ENCODE measurements at places on chromosomes 7 and 10.

GRCh38 chr10:78071140-78071856 is 37.6 kb downstream of the RPS24 start:
- no peak for DNase-seq

DNA sequence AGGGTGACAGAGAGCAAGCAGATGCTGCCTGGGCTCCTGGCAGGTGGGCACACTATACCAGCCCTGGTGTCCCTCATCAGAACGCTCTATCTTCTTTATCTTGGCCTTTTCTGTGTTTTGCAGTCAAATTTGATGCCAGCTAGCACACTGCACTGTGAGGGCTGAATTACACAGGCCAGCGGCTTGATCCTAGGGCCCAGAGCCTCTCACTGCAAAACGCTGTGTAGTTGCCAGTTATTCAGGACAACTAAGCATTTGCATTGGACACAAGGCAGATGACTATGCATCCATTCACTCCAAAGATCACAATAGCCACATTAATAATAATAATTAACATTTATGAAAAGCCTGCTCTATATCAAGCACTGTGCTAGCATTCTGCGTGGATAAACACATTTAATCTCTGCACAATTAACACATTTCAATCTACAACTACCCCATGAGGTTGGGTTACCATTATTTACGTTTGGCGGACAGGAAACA is 100.3 kb downstream of the PAXIP1 start:
- no peak for DNase-seq

DNA sequence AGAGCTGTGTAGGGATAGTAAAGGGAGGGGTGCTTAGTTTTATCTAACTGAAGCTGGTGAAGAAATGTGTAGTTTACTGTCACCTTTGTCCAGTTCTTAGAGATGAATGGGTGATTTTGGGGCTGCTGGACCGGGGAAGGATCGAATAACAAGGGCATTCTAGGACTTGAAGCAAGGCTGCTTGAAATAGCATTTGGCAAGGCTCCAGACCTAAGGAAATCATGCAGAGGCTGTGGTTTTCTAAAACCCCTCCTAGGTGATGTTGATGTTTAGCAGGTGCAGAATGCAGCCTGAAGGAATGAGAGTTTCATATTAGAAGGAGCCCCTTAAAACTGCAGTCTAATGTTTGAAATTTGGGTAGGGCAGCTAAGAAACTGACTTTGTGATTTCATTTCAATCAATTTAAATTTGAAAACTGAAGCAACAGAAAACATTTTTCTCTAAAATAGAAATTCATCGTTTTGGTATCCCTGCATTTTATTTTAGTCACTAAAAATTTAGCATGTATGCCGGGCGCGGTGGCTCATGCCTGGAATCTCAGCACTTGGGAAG is 68.5 kb downstream of the TET1 start:
- DNase-seq, result no peak

GRCh38 chr7:16933296-16934279 is 51.8 kb upstream of the AGR3 start:
- DNase-seq, result no peak

GRCh38 chr10:33056828-33057596 is 99.0 kb upstream of the ITGB1 start:
- DNase-seq, result no peak

DNA sequence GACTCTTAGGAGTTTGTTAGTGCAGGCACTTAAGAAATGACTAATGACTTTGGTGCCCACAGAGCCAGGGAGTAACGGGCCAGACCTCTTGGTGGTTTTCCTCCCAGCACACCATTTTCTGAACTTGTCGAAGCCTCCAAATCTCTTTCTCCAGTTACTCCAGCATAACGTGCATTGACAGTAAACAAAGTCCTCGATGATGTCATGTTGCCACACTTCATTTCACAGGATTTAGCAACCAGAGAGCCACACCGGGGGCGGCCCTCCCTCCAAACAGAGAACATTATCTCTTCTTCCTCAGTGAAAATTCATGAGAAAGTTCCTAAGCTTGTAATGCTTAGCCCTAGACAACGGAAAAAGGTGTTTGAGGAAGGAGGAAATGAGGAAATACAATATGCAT is 4.0 kb upstream of the SVOPL start:
- DNase-seq, result no peak

GRCh38 chr7:14229047-14229446 is 239.6 kb upstream of the ETV1 start:
- DNase-seq, result no peak

DNA sequence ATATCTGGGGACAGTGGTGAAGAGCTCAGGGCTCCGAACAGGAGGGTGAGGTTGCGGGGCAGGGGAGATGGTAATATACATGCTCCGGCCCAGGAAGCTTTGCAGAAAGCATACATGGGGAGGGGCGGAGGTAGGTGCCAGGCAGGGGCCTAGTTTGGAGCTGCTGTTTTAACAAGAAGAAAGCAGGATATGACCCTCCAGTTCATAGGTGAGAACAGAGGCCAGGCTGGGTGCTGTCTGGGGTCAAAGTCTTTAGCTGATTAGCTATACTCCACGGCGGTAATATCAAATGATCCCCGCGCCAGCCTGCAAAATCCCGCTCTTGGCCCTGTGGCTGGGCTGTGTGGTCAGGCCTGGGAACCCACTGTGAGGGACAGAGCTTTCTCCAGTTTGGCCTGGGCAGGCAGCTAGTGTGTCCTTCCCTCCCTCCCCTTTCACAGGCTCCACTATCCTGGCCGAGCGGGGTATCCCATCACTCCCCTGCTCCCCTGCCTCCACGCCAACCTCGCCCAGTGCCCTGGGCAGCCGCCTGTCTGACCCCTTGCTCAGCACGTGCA is 95.6 kb downstream of the NEURL1 start:
- no peak for DNase-seq

DNA sequence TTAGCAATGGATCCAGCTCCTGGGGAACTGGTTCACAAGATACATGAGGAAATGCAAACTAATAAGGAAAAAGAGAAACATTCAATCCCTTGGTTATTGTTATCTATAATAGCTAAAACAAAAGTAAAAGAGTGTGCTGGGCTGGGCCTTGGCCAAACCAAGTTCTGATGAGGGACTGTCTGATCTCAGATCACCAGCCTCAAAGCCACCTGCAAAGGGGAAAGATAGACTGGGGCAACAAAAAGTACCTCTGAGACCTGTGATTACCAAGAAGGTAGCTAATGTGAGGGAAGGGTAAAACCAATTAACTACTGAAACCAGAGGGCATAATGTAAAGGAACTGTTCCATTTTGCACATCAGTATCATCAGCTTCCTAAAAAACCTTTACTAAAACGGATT is 51.2 kb downstream of the HTR7 start:
- DNase-seq, result no peak

DNA sequence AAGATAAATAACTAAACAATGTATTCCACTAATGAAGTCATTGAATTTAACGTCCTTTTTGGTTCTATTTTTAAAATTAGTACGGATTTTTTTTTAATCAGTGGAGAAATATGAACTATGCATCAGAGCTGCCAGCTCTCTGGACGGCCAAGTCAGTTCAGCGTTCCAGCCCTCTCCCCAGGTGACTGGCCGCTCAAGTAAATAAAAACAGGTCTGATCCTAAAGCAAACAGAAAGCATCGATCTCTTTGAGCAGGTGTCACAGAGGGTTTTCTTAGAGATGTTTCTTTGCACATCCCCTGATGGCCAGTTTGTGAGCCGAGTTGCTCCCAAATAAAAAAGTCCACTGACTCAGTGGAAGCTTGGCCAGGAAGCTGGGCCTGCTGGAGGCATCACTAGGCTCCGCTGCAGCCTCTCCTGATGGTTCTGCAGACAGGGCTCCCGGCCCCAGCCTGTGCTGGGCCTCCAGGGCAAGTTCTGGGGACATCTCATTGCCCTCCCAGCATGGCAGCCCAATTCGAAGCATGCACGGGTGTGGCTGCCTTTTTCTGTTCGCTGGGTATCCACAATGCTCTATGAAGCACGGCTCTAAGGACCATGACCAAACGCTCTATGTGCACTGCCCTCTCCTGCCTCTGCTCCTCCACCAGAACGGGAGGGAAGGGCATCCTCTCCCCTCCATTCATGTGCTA is 74.7 kb upstream of the PPP2R2D start:
- DNase-seq, result no peak

- DNase-seq, result no peak
These were observed 4.8 kb downstream of the EGR2 start for GRCh38 chr10:62811159-62811875.

DNA sequence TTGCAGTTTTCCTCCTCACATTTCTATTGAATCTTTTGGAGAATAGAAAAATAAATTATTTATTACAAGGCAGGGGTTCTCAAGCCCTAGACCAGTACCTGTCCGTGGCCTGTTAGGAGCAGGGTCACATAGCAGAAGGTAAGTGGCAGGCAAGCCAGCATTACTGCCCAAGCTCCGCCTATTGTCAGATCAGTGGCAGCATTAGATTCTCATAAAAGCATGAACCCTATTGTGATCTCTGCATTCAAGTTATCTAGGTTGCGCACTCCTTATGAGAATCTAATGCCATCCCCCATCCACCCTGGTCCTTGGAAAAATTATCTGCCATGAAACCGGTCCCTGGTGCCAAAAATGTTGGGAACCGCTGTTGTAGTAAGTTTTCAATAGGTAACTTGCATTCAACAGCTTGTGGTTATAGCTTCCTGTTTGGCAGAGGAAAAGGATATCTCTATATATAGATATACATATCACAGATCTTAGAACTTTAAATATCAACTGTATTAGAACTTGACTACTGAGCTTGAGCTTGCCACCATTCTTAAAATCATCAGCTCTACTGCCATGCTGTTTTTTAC is 165.1 kb downstream of the AHR start:
- no peak for DNase-seq

DNA sequence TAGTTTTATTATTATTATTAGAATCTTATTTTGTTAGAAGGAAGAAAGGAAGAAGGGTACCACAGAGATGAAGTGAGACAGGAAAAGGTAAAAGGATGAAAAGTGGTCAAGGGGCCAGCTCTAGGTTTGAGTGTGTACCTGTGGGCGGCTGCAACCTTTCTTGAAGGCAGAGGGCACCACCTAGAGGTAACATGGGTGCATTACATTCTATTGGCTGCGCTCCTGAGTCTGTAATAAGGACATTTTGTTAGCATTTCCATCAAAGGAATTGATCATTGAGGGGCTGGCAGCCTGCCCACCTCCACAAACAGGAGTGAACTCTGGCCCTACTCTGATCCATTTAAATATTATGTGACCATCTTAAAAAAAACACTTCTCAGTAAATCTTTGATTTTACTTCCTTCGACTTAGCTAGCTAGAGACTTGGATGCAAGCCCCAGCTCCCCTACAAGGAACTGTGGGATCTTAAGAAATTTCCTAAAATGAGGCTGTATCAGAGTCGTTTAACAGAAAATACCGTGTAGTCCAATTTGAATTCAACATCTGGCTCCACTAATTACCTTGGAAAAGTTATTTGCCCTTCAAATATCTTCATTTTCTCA is 610.4 kb downstream of the IPMK start:
- peak; percentile 1 for DNase-seq

GRCh38 chr10:24503461-24504320 is 220.0 kb downstream of the ARHGAP21 start:
- no peak for DNase-seq

GRCh38 chr10:117410557-117410956 is 35.3 kb upstream of the PDZD8 start:
- no peak for DNase-seq

DNA sequence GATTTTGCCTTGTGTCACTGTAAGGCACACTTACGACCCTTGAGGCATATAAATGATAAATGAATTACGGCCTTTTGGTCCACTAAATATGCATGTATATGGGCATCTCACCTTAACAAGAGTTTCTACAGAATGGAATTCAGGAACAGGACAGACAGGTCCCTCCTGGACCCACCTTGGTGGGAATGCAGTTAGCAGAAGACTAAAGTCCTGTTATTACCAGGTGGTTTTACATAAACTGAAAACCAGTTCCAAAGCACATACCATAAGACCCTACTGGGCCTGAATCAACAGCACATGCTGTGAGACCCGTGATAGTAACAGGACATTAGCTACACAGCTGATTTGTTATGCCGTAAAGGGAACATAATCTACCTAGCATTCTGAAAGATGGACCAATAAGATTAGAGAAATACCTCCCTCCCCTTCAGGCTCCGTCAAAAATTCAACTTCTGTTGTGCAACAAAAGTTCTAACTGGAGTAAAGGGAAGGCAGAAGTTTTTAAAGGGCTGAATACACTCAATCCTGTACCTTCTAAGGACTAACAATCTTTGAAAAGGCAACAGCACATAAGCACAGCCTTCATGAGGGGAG is 24.0 kb downstream of the LAMB1 start:
- DNase-seq, result no peak

GRCh38 chr7:137937202-137937560 is 64.7 kb downstream of the CREB3L2 start:
- DNase-seq, result no peak

DNA sequence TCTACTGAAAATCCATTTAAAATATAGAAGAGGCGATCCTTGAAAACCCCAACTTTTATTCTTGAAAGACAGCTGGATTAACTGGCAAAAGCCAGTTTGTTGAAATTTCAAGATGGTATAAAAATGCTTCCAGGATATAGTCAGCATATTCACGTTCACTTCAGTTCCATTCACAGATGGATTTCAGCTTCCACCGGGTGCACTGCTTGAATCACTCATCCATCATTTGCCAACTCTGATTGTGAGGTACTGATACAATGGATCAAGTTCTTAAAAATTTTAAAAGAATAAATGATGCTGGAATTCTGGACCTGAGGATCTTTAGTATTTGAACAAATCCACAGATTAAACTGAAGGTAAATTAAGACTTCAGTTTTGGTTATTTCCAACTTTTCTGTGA is 2.4 kb downstream of the PURB start:
- no peak for DNase-seq

DNA sequence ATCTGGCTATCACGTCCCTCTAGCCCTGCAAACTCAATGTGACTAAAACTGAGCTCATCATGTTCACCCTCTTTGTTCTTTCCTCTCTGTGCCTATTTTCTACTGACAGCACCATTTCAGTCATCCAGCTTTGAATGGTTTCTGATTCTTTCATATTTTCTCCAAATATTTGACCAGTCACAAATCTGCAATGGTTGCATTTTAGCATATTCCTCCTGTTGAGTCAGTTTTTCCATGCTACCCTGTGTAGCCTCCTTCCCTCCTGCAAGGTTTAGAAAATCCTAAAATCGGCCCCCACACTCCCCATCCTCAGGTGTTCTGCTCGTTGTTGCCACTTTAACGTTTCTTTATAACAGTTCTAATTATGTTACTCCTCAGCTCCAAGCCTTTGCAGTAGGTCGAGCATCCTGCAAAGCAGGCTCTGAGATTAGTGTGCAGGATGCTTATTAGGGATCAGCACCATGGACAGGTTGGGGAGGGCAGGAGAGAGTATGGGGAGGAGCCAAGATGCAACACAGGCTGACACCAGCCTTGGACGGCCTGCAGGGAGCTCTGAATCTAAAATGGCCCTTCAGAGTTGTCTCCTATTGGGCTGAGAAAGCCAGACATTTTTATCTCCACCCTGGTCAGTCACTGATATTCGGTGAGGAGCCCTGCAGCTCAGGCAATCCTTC is 531.0 kb upstream of the COBL start:
- no peak for DNase-seq

- DNase-seq, result peak; percentile 76
These were observed 106.2 kb upstream of the CELF2 start for GRCh38 chr10:10911471-10911921.

All from epithelial cell of prostate (primary cell).